ENCODE measurements at places on chromosomes 1 and 21.

GRCh38 chr1:246086191-246086590 lies 420.9 kb downstream of the SMYD3 start:
- no peak for DNase-seq

DNA sequence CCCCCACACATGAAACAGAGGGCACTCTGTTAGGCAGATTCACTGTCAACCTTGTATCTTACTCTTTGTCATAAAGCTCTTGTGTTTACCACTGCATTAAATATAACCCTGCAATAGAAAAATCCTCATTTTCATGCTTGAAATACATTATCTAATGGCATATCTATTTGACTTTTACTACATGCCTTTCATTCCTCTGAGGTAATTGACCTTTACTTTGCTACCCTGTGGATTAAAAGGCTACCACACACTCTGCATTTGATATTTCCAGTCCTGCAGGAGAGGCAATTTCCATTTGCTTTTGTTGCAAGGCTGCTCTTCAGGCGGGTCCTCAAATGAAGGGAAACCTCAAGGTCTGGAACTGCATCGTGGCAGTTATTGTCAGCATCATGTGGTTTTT lies 238.0 kb downstream of the NTNG1 start:
- DNase-seq: no peak

GRCh38 chr1:174794861-174795260 lies 204.9 kb upstream of the CACYBP start:
- DNase-seq: no peak

DNA sequence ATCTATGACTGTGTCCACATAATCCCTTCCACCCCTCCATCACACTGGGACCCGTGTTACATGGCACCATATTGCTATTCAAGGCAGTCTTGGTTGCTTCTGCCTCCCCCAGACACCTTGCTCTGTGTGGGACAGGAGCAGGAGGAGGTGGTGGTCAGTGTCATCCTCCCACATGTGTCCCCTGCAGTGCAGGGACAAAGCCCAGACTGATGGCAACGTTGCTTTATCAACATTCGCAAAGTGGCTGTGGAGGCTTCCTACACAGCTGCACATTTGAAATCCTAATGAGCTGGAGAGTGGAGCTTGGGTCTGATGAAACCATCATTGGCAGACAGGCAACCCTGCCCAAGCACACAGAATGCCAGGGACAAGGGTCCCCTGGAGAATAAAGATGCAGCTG lies 26.2 kb downstream of the TRIM67 start:
- no peak for DNase-seq

GRCh38 chr1:41493626-41494350 lies 9.3 kb upstream of the EDN2 start:
- DNase-seq: no peak

- DNase-seq: no peak
These were observed 76.8 kb upstream of the SOX13 start for GRCh38 chr1:203996126-203996525.
